GM12891 (cell line): ENCODE measurements at places on chromosomes 4 and X.

- DNase-seq = no peak
Observed at GRCh38 chr4:185202984-185203485, 765 bp downstream of the CFAP97 start.

DNA sequence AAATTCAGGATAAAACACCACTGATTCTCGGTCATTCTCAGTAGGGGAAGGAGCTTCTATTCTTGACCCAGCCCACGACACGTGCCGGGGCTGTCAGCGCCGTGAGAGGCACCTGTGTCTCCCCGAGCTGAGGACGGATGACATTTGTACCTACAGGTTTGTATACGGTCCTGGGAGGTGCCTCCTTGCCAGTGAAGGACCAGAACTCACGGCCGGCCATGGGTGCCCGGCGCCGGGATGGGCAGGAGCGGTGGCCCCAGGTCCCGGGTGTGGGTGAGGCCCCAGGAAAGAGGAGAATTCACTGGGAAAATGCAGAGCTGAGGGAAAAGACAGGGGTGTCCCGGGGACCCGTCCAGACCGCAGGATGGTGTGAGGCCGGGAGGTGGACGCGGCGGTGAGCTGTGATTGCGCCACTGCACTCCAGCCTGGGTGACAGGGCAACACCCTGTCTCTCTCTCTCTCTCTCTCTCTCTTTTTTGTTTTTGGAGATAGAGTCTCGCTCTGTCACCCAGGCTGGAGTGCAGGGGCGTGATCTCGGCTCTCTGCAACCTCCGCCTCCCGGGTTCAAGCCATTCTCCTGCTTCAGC lies 48.9 kb upstream of the PPP2R3B start:
- DNase-seq = no peak

GRCh38 chr4:108172753-108173598 lies 4.2 kb upstream of the LEF1 start:
- DNase-seq = peak; percentile 47

DNA sequence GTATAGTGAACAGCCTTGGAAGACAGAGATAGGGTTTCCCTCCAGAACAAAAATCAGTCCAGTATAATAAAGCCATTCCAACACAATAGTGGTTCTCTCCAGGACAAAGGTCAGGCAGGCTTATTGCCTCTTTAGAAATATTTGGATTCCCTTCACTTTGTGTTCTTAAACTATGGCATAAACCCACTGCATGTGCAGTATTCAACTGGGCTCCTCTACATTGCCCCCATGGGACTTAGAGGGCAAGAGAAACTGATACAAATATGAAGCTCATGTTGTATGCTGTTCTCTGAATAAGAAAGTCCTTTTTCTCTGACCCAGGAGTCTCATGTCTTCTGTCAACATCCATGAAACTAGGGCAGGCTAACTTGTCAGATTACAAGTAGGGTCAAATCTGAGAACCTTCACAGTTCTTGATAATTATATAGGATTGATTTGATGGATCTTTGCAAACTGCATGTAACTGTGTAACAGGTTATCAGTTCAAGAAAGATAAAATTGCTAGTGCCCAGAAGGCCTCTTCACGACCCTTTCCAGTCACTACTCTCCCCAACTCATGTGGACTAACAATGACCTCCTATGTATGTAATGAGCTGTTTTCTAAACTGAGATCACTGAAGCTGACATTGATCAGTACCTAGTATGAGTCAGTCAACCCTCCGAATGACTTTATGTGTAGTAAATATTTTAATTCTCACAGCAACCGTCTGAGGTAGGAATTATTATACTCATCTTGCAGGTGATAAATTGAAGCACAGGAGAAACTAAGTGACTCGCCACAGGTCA lies 31.9 kb upstream of the FAM9C start:
- no peak for DNase-seq

DNA sequence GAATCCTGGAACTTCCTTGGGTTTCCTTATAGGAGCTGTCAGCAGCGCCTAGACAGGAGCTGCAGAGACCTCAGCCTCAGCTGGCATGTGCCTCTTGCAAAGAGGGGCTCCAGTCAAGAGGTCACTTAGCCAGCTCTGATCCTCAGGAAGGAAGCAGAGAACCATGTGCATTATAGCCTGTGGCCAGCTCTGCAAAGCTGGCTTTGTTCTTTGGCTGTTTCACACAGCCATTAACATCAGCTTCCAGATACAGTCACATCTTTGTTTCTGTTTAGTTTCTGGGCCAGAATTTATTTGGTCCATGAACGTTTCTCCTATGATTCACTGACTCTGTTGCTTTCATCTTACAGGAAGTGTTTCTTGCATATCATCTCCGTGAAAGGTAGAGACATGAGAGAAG lies 92.4 kb downstream of the CC2D2A start:
- DNase-seq = no peak
